OCI-LY7 (cell line): ENCODE measurements at places on chromosomes 11 and 22. TPM values are rescaled to one million over a fixed set of nuclear protein-coding genes. Genes with fewer than 3 reads are reported as not detected.

Gene EI24
- 73.6 and 77.2 TPM in 2 replicates for total RNA-seq

Gene NUP98
- total RNA-seq = 112 and 115 TPM in 2 replicates

Gene AMPD3
- total RNA-seq = 17.0 and 25.6 TPM in 2 replicates

Gene DMC1
- total RNA-seq = 40.6 and 60.8 TPM in 2 replicates

Gene KRTAP5-7
- total RNA-seq = not detected in 2 replicates

Gene CFAP68
- total RNA-seq = 18.8 and 22.4 TPM in 2 replicates

Gene OR52E8
- total RNA-seq = not detected in 2 replicates

Gene CYB5R2
- not detected in 2 replicates for total RNA-seq

Gene ASPHD2
- 5.5 and 6.1 TPM in 2 replicates for total RNA-seq

Gene SLC25A45
- 20.7 and 24.0 TPM in 2 replicates for total RNA-seq

Gene RBM4
- total RNA-seq = 139 and 140 TPM in 2 replicates

Gene ACTN3
- total RNA-seq = 0.15 and 0.27 TPM in 2 replicates

Gene GGTLC2
- total RNA-seq = not detected in 2 replicates
